ENCODE measurements at places on chromosomes 12 and 14.

DNA sequence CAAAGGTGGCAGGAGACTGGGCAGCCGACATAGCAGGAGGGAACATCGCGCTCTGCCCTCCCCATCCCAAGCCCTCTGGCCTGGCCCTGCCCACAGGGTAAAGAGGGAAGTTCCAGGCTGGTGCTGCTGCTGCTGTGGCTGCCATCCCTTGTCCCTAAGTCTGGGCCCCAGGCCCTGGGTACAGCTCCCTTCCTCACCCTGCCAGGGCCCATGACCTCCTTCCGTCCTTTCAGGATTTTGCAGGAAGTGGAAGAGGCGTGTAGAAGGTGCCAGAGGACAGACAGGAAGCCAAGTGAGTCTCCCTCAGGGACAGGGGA is 14.7 kb upstream of the NCOR2 start:
- no peak for DNase-seq

DNA sequence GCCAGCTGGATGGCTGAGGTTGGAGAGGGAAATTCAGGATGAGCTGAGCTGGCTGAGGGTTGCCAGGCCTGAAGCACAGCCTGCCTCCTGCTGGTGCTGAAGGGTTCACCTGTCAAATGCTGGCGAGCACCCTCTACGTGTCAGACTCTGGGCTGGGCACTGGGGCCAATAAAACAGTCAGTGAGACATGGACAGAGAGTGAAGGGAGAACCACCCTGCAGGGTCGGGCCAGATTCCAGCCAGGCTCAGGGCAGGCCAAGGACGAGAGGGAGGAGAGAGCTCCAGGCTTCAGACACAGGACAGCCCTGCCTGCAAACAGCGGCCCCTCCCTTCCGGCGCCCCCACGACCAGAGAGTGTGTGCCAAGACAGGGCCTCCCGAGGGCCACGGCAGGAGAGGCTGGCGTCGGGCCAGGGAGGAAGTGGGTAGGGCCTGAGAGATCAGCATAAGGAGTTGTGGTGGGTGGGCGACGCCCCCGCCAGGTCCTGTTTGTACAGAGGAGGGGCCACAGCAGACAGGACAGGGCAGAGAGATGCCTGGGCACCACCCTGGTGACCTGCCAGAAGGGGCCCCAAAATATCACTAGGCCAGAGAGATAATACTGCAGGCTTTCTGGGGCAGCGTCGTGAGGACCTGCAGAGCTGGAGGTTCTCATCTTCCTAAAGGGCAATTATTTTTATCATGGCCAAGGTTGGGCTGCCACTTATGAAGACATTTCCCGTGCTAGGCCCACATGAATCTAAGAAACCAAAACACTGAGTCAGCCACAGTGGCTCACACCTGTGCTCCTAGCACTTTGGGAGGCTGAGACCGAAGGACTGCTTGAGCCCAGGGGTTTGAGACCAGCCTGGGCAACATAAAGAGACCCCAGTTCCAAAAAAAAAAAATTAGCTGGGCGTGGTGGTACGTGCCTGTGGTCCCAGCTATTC is 73.1 kb upstream of the GPR68 start:
- DNase-seq = peak; percentile 71

- no peak for DNase-seq
Measured at GRCh38 chr14:71621276-71621675, 311.0 kb upstream of the RGS6 start.

GRCh38 chr14:70934502-70935134 is 27.4 kb downstream of the PCNX1 start:
- DNase-seq = no peak

- DNase-seq = no peak
Measured at GRCh38 chr14:105420101-105420973, 710 bp downstream of the MTA1 start.

DNA sequence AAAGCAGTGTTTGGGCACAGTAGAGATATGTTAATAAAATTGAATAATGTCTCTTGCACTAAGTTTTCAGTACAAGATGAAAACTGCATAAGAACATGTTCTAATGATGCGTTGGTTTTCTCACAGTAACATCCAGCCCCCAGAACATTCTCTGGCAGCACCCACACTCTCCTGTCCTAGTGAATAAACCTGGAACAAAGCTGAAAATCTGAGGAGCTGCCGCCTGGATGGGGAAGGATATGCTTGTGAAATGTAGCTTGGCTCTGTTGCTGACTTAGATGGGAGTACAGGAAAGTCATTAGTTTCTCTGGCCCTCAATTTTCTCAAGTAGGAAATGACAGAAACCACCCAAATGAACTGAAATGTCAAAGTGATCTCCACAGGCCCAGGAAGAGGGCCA is 323.8 kb downstream of the APAF1 start:
- DNase-seq = no peak

- DNase-seq = no peak
Measured at GRCh38 chr14:75274899-75275569, 3.6 kb upstream of the FOS start.

- no peak for DNase-seq
Measured at GRCh38 chr12:69719336-69720316, 19.0 kb upstream of the RAB3IP start.

- no peak for DNase-seq
Measured at GRCh38 chr14:74400919-74401503, 25.0 kb downstream of the SYNDIG1L start.

GRCh38 chr12:122834104-122834920 is 945 bp upstream of the HIP1R start:
- no peak for DNase-seq

DNA sequence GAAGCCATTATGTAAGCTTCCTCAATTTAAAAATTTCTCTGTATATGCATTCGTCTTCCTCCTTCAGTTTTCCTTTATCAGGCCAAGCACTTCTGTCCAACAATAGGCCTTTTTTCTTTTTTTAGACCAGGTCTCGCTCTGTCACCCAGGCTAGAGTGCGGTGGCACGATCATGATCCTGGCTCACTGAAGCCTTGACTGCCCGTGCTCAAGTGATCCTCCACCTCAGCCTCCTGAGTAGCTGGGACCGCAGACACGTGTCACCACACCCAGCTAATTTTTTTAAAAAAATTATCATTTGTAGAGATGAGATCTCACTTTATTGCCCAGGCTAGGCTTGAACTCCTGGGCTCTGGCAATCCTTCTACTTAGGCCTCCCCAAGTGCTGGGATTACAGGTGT is 25.8 kb downstream of the TAOK3 start:
- DNase-seq = no peak

- no peak for DNase-seq
Measured at GRCh38 chr12:42130672-42131402, 13.8 kb downstream of the GXYLT1 start.

GRCh38 chr12:77072833-77073495 is 7.6 kb upstream of the E2F7 start:
- DNase-seq = no peak

DNA sequence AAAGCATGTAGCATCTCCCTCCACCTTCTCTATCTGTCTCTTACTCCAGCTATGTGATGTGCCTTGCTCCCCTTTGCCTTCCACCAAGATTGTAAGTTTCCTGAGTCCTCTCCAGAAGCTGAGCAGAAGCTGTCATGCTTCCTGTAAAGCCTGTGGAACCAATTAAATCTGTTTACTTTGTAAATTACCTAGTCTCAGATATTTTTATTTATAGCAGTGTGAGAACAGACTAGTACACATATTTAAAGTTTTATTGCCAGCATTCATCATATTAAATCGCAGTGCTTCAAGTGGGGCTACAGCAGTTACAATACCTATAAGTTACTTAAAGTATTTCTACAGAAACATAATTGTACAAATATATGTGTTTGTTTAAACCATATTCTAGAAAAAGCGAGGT is 973.1 kb downstream of the SLC16A7 start:
- no peak for DNase-seq

DNA sequence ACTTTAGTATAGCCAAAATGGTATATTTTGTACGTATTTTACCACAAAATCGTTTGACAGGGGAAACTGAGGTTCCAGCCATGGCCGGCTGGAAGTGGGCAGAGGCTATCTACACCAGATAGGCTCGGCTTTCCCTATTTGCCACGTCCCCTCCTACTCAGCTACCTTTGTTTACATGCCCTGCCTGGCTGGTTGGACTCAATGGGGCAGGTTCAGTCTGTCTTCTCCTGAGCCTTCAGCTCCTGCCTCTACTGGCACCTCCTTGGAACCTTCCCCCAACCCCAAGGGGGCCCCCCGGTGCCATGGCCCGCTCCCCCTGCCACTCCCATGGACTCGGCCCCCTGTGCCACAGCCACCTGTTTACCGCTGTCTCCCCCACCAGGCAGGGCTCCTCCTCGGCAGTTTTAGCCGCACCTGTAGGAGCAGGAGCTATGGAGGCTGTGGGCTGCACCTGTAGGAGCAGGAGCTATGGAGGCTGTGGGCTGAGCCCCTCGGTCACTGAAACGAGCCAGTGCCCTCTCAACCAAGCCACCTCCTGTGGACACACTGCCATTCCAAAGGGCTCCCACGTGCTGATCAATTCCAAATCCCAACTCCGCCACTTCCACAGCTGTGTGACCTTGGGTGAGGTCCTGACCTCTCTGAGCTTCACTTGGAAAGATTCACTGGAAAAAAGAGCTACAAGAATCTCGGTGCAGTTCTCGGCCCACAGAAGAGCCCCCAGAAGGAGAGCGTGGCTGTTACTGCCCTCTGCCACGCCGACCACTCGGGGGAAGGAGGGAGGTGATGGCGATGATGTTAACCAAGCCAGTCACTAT is 62.2 kb downstream of the NCOR2 start:
- no peak for DNase-seq

DNA sequence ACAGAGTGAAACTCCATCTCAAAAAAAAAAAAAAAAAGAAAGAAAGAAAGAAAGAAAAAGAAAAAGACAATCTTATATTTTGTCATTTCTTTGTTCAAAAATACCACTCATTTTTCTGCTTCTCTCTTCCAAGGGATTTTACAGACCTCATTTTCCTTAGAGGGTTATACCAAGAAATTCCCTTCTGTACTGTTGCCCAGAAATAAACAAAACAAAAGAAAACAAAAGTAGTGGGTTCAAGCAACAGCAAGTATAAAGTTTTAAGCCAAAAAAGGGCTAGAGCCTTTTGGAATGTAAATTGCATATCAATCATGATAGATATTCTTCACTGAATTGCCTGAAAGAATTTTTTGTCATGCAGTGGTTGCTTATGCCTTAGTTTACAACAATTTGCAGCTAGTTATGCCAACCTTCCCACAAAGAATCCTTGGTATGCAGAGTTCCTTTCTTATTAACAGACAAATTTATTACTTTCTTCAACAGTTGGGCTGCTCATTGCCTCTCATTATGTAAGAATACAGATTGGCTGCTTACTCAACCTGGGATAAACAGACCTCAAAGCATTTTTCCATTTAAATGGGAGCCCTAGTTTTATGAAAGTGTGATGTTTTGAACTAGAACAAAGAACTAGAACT is 129.1 kb upstream of the PPFIA2 start:
- DNase-seq = no peak

- DNase-seq = no peak
Measured at GRCh38 chr14:68638141-68638999, 154.5 kb downstream of the ZFP36L1 start.

DNA sequence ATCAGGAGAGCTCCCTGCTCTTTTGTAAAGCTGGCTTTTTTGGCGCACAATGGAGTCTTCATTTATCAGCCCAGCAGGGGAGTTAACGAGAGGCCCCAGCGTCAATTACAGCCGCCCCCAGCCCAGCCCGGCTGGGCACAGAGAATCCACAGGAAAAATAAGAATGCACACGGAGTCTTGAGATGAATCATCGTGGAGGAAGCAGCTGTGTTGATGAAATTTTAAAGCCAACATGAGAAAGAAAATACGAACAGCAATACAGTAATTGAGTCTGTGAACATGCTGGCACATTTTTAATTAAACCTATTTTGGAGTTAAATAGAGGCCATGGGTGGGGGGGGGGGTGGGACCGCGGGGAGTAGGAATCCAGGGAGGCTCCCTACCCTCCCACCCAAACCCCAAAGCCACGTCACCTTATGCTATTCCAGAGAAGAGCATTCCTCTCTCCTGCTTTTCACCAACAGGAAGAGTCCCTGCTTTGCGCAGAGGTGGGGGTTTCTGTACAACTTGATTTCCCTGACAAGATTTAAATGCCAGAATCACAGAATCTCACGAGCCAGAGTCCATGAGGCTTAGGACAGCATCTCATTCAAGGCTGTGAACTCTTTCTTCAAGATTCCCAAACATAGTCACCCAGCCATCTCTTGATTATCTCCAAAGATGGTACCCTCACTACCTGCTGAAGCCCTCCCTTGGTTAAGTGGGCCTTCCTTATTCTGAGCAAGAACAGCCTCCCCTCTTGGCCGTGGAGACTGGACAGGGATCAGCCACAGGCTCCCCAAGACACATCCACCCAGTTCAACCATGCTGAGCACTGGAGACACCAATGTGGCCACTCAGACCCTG is 50.3 kb downstream of the CCNK start:
- no peak for DNase-seq

DNA sequence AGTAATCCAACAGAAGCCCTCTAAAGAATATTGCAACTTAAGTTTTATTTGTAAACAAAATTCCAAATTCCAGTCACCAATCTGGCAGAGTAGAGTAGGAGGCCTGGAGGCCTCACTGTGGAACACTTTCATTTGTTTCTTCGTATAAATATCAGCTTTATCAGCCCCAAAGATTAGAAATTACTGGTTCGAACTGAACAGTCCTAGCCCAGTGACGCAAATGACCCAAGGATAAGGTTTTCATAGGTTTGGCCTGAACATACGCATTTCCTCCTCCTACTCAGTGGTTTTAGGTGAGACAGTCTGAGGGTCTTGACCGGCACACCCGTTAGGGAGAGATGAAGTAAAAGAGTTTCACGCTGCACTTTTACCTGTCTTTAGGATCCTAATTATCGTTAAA is 1.7 kb downstream of the CDC42BPB start:
- DNase-seq = no peak

GRCh38 chr14:54207476-54208462 is 189.0 kb upstream of the CDKN3 start:
- no peak for DNase-seq

DNA sequence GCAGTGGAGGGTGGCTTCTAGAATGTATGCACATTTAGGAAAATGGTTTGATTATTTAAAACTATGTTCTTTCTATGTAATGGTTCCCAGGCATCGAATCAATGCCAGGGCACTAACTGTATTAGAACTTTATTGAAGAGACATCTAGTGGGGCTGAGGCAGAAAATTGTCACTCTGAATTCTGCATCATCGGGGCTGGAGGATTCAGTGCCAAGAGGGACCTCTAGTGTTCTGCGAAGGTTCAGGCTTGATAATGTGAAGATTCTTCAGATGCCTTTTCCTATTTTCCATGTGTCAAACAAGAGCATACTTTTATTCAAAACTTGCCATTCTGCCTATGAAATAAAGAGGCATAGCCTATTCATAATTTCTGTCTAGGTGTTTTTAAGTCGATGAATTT is 146.3 kb downstream of the CAND1 start:
- DNase-seq = no peak

- no peak for DNase-seq
Measured at GRCh38 chr12:119255314-119255713, 76.6 kb downstream of the HSPB8 start.

GRCh38 chr14:62462988-62463387 is 582.3 kb downstream of the KCNH5 start:
- DNase-seq = no peak

GRCh38 chr12:122749569-122750332 is 2.9 kb upstream of the DENR start:
- DNase-seq = no peak

Measured in activated CD4-positive, alpha-beta T cell treated with anti-CD3 and anti-CD28 coated beads for 24 hours (primary cell).